ENCODE measurements at places on chromosomes 13 and 19.

GRCh38 chr13:48411841-48412531, 927 bp downstream of the LPAR6 start:
- no peak for DNase-seq

DNA sequence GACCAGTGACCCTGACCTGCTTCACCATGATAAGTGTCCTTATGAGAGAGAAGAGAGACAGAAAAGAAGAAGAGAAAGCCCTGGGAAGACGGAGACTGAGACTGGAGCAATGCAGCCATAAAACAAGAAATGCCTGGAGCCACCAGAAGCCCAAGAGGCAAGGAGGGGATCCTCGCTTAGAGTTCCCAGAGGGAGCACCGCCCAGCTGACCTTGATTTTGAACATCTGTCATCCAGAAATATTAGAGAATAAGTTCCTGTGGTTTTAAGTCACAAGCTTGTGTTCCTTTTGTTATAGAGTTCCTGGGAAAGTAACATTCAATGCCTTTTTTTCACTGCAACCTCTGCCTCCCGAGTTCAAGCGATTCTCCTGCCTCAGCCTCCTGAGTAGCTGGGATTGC, 20.2 kb downstream of the CERS1 start:
- DNase-seq, result no peak

DNA sequence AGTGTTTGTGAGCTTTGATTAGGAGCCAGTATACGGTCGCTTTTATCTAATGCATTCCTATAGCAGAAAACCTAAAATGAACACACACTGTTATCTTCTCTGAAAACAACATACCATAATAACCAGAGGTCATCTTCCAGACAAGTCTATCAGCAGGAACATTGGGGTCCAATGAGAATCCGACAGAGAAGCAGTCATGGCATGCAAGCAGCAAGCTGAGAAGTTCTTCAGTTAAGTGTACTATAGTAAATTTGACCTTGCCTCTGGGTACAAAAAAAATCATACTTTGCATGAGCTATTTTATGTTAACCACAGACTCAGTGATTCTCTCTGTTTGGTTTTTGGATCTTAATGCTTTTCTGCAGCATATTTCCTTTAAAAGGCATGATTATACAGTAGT, 1505.1 kb downstream of the PCDH9 start:
- no peak for DNase-seq

- no peak for DNase-seq
Observed at GRCh38 chr13:46136688-46137087, 31.9 kb upstream of the CPB2 start.

GRCh38 chr13:24254146-24254841, 55.1 kb upstream of the C1QTNF9 start:
- DNase-seq, result no peak

- no peak for DNase-seq
Observed at GRCh38 chr13:21590231-21590630, 13.7 kb downstream of the MICU2 start.

GRCh38 chr19:46502891-46503290, 7.2 kb upstream of the PNMA8B start:
- DNase-seq, result no peak
